ENCODE measurements at places on chromosomes 2 and 18. TPM values are rescaled to one million over a fixed set of nuclear protein-coding genes. Genes with fewer than 3 reads are reported as not detected.
A peak's percentile ranks its signal among the peaks of the same experiment; 100 is the strongest.

Gene ANO7
- 202 TPM for total RNA-seq

Gene CROCC2
- not detected for total RNA-seq

Gene CTLA4
- total RNA-seq, result not detected

Gene RAB11FIP5
- 22.7 TPM for total RNA-seq

Gene CD302
- total RNA-seq, result 12.7 TPM

Gene SERPINB11
- total RNA-seq, result not detected

Gene MTA3
- 42.7 TPM for total RNA-seq

Gene RGPD8
- total RNA-seq, result 10.8 TPM

Gene IL1RN
- 10.0 TPM for total RNA-seq

- H3K4me3 ChIP-seq, result no peak overlapping the region
- H3K27me3 ChIP-seq, result no peaks in the 10 kb centered on the region
- H3K36me3 ChIP-seq, result no peaks in the 10 kb centered on the region
- H3K27ac ChIP-seq, result no peak overlapping the region
- no peaks in the 10 kb centered on the region for H3K4me1 ChIP-seq
Observed at GRCh38 chr18:28091197-28091596, 85.7 kb downstream of the CDH2 start.

DNA sequence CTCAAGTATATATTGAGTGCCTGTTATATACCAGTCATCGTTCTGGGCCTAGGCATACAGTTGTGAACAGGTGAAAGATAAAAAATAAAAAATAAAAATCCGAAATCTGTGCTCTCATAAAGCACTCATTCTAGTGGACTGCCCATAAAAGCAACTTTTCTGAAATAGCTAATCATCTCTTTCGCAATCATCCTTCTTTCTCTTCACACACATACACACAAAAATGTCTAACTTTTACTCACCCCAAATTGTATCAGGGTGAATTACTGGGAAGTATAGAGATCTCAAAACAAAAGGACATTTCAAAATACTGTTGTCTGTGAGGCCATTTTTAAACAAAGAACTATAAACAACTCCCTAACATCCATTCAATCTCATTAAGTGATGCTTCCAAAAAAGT, 29.6 kb upstream of the ORC2 start:
- no peak for DNase-seq
- H3K27me3 ChIP-seq, result no peaks in the 10 kb centered on the region
- no peaks in the 10 kb centered on the region for H3K36me3 ChIP-seq
- H3K27ac ChIP-seq, result no peak overlapping the region
- H3K4me1 ChIP-seq, result no peaks in the 10 kb centered on the region
- no peak overlapping the region for H3K4me3 ChIP-seq

DNA sequence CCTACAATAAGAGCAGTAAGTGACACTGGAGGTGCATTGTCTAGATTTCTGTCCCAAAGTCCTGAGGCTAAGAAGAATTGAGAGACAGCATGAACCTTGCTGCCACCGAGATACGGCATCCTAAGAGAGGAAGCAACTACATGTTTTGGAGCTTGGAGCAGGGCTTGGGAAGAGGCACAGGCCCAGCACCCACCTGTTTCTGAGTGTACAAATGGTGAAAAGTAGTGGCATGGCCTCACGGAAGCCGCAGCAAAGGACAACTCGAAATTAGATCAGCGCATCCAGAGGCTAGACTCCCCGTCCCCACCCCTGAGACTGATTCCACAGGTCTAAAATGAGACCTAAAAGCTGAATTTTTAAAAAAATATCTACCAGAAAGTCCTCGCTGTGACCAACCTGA, 127.5 kb downstream of the PTGR3 start:
- no peak for DNase-seq
- no peak overlapping the region for H3K4me3 ChIP-seq
- no peaks in the 10 kb centered on the region for H3K4me1 ChIP-seq

GRCh38 chr2:78977661-78978145, 47.8 kb upstream of the REG3G start:
- no peaks in the 10 kb centered on the region for H3K27me3 ChIP-seq
- H3K27ac ChIP-seq, result no peak overlapping the region
- DNase-seq, result no peak
- H3K4me1 ChIP-seq, result no peaks in the 10 kb centered on the region

- no peak overlapping the region for H3K27ac ChIP-seq
- no peaks in the 10 kb centered on the region for H3K27me3 ChIP-seq
- no peaks in the 10 kb centered on the region for H3K36me3 ChIP-seq
Observed at GRCh38 chr18:70047931-70048603, 100.4 kb upstream of the CD226 start.

GRCh38 chr2:2591542-2591940, 260.5 kb upstream of the MYT1L start:
- no peaks in the 10 kb centered on the region for H3K27me3 ChIP-seq
- no peaks in the 10 kb centered on the region for H3K4me1 ChIP-seq
- H3K27ac ChIP-seq, result no peak overlapping the region
- H3K36me3 ChIP-seq, result no peaks in the 10 kb centered on the region

- DNase-seq, result no peak
- no peak overlapping the region for H3K27ac ChIP-seq
- H3K4me1 ChIP-seq, result no peaks in the 10 kb centered on the region
- no peak overlapping the region for H3K4me3 ChIP-seq
- no peaks in the 10 kb centered on the region for H3K27me3 ChIP-seq
- no peaks in the 10 kb centered on the region for H3K36me3 ChIP-seq
Observed at GRCh38 chr2:147777394-147777793, 67.4 kb upstream of the ACVR2A start.

GRCh38 chr2:8622199-8622911, 59.5 kb upstream of the ID2 start:
- H3K36me3 ChIP-seq, result no peaks in the 10 kb centered on the region
- H3K27me3 ChIP-seq, result no peaks in the 10 kb centered on the region
- H3K27ac ChIP-seq, result no peak overlapping the region
- no peak for DNase-seq
- H3K4me1 ChIP-seq, result peaks cover 15% of the 10 kb centered on the region
- no peak overlapping the region for H3K4me3 ChIP-seq

- no peak for DNase-seq
- H3K4me1 ChIP-seq, result no peaks in the 10 kb centered on the region
- H3K4me3 ChIP-seq, result no peak overlapping the region
Observed at GRCh38 chr2:6538607-6539006, 327.1 kb downstream of the CMPK2 start.

DNA sequence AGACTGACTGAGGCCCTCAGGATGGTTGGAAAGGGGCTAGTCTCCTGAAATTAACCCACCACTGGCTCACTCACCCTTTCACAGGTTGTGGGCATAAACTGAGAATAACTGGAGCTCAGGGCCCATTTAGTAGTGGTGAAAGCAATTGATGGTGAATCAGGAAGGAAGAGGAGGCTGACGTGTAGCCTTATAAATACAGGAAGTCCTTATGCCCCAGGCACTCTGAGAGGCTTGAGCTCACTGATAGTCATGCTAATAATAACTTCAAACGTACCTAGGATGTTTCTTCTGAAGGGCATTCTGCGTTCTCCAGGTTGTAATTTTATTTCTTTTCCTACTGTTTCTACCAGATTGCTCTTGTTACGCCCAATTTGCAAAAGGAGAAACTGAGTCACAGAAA, 328.4 kb downstream of the CLIP4 start:
- no peaks in the 10 kb centered on the region for H3K4me1 ChIP-seq
- no peaks in the 10 kb centered on the region for H3K36me3 ChIP-seq
- no peaks in the 10 kb centered on the region for H3K27me3 ChIP-seq

- DNase-seq, result peak; percentile 65
- H3K4me1 ChIP-seq, result peaks cover 82% of the 10 kb centered on the region
- no peak overlapping the region for H3K4me3 ChIP-seq
- no peaks in the 10 kb centered on the region for H3K36me3 ChIP-seq
- H3K27ac ChIP-seq, result peak overlapping the region; percentile 79
Observed at GRCh38 chr2:181781078-181781786, 100.9 kb upstream of the NEUROD1 start.

DNA sequence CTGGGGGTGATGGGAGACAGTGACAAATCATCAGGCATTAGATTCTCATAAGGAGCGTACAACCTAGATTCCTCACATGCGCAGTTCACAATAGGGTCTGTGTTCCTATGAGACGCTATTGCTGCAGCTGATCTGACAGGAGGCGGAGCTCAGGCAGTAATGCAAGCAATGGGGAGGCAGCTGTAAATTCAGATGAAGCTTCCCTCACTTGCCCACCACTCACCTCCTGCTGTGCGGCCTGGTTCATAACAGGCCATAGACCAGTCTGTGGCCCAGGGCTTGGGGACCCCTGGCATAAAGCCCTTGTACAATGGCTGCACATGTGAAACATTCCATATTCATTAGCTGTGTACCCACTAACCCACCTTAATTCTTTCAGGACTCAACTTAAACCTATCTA, 18.0 kb downstream of the NMUR1 start:
- no peak overlapping the region for H3K4me3 ChIP-seq
- H3K36me3 ChIP-seq, result no peaks in the 10 kb centered on the region
- DNase-seq, result no peak
- H3K27ac ChIP-seq, result no peak overlapping the region

GRCh38 chr18:75029481-75029880, 179.5 kb downstream of the PTGR3 start:
- no peaks in the 10 kb centered on the region for H3K36me3 ChIP-seq
- H3K27ac ChIP-seq, result no peak overlapping the region
- no peaks in the 10 kb centered on the region for H3K27me3 ChIP-seq
- no peak overlapping the region for H3K4me3 ChIP-seq
- H3K4me1 ChIP-seq, result no peaks in the 10 kb centered on the region
- DNase-seq, result no peak

DNA sequence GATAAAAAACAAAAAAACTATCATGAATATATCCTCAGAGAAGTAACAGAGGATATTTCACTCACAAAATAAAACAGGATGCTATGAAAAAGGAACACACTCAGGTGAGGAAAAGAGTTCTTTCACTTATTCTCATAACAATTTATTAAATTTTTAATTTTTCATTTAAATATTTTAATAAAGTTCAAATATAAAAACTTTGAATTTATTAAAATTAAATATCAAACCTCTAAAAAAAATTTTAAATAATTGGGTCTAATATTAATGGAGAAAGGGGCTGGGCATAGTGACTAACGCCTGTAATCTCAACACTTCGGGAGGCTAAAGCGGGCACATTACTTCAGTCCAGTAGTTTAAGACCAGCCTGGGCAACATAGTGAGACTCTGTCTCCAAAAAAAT, 10.1 kb downstream of the THADA start:
- H3K36me3 ChIP-seq, result no peaks in the 10 kb centered on the region
- no peaks in the 10 kb centered on the region for H3K27me3 ChIP-seq
- H3K27ac ChIP-seq, result no peak overlapping the region
- H3K4me3 ChIP-seq, result no peak overlapping the region

DNA sequence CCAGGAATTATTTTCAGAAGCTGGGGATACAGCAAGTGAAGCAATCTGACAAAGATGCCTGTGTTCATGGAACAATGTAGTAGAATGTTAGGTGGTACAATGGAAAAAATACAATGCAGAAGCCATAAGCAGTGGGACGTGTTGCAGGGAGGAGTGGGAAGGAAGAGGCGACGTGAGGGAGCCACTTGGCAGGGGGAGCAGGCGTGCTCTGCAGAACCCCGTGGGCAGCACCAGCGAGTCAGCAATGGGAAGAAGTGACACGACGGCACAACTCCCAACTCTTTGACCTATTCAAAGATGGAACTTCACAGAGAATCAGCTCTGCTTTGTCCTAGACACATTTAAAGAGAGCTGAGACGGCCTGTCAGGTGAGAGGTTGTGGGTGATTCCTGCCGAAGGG, 30.5 kb downstream of the PRELID3A start:
- no peak for DNase-seq
- no peaks in the 10 kb centered on the region for H3K4me1 ChIP-seq
- H3K27me3 ChIP-seq, result no peaks in the 10 kb centered on the region
- no peaks in the 10 kb centered on the region for H3K36me3 ChIP-seq
- H3K27ac ChIP-seq, result no peak overlapping the region

- H3K27ac ChIP-seq, result no peak overlapping the region
- H3K36me3 ChIP-seq, result no peaks in the 10 kb centered on the region
- no peak overlapping the region for H3K4me3 ChIP-seq
- no peaks in the 10 kb centered on the region for H3K27me3 ChIP-seq
Observed at GRCh38 chr2:109197491-109198418, 68.8 kb downstream of the SH3RF3 start.

GRCh38 chr2:231399853-231400680, 4.6 kb downstream of the B3GNT7 start:
- peak overlapping the region; percentile 48 for H3K27ac ChIP-seq
- no peak for DNase-seq
- no peak overlapping the region for H3K4me3 ChIP-seq
- no peaks in the 10 kb centered on the region for H3K36me3 ChIP-seq
- H3K27me3 ChIP-seq, result peaks cover 14% of the 10 kb centered on the region

DNA sequence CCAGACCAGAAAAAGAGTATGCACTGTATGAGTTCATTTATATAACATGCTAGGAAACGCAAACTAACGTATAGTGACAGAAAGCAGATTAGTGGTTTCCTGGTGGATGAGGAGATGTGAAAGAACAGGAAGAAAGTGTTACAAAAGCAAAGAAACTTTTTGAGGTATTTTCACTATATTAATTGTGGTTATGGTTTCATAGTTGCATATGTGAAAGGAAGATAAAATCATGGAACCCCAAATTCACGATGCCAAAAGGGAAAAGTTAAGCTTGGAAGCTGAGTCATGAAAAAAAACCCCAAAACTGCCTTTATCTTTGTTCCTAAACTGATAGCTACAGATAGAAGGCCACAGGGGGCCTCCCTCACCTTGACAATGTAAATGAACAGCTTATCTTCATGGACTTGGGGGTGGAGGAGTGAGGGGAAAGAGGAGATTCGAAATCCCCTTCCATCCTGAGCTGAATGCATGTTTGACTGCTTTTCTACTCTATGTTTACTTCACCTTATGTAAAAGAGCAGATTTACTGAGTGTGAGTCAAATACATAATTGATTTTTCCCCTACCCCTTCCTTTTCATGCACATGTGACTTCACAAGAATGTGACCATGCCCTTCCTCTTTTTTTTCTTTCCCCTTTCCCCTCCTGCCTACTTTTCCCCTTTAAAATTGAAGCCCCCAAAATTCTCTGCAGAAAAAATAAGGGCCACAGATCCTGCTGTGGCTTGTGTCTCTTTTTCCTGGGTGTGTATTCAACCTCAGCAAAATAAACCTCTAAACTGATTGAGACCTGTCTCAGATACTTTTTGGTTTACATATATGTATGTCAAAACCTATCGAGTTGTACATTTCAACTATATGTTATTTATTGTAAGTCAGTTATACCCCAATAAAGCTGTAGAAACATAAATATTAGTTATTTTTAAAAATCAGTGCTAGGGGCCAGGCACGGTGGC, 100.1 kb upstream of the TLK1 start:
- H3K4me3 ChIP-seq, result no peak overlapping the region
- no peak for DNase-seq
- H3K36me3 ChIP-seq, result no peaks in the 10 kb centered on the region
- H3K27me3 ChIP-seq, result no peaks in the 10 kb centered on the region
- no peak overlapping the region for H3K27ac ChIP-seq

DNA sequence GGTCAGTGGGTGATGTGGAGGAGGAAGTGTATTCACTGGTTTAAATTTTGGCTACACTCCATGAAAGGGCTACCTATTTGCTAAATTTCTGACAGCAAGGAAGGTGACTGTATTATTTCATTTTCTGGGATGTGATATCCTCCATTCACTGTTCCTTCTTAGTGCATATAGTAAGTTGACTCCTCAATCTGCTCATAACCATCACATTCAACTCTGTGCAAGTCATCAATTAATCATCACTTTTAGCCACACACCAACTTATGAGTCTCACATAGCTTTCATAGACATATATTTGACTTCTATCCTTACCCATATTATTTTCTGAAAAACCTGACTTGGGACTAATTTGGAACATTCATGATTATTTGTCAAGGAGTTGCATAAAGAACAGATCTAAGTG, 16.9 kb downstream of the KLHL41 start:
- H3K4me1 ChIP-seq, result no peaks in the 10 kb centered on the region
- H3K36me3 ChIP-seq, result peaks cover 4% of the 10 kb centered on the region
- no peak overlapping the region for H3K4me3 ChIP-seq

- H3K27ac ChIP-seq, result no peak overlapping the region
- DNase-seq, result no peak
- no peaks in the 10 kb centered on the region for H3K4me1 ChIP-seq
- no peaks in the 10 kb centered on the region for H3K36me3 ChIP-seq
- H3K4me3 ChIP-seq, result no peak overlapping the region
Observed at GRCh38 chr2:120399889-120400240, 53.9 kb downstream of the INHBB start.
